ENCODE measurements at places on chromosomes 1 and 21.

GRCh38 chr1:223657978-223658377, 7.5 kb downstream of the CAPN8 start:
- DNase-seq = no peak

- no peak for DNase-seq
Observed at GRCh38 chr1:60280819-60281218, 207.2 kb upstream of the C1orf87 start.

DNA sequence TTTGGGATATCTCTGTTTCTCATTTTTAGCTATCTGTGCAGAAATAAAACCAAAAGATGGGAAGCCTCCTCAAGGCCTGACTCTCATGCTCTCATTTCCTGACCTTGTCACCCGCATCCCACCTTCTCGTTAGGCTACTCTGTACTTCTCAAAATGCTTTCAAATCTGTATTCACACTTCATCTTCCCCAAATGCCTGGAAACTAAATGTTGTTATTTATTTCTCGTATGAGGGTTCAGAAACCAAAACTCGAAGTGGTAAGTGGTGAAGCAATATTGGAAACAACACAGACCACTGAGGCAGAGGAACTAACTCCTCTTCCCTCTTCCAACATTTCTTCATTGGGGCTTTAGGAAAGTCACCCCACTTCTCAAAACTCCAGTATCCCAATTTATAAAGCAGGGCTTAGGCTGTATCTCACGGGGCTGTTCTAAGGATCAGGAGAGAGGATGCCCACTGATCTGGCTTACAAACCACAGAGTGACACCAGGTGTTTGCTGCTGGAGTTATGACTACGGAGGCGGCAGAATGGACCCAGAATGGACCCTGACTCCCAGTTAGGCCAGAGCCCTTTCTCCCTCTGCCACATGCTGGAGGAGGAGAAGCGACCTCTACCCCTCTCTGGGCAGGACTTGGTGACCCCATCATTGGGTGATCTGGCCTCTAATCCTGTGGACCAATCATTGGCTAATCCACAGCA, 3.5 kb downstream of the SLAMF7 start:
- no peak for DNase-seq

- DNase-seq = no peak
Observed at GRCh38 chr1:76379506-76379905, 305.0 kb downstream of the ST6GALNAC3 start.

GRCh38 chr1:171965777-171966176, 124.5 kb downstream of the DNM3 start:
- no peak for DNase-seq

All from stimulated activated CD4-positive, alpha-beta T cell treated with anti-CD3 and anti-CD28 coated beads, Interleukin-1b, Interleukin-23, amount 100 ng/mL, for 1 hour (primary cell).